ENCODE measurements at places on chromosomes 5 and 9.

- DNase-seq: no peak
Measured at GRCh38 chr5:17234374-17234773, 16.9 kb downstream of the BASP1 start.

- no peak for DNase-seq
Measured at GRCh38 chr9:86943201-86944113, 3.8 kb downstream of the GAS1 start.

DNA sequence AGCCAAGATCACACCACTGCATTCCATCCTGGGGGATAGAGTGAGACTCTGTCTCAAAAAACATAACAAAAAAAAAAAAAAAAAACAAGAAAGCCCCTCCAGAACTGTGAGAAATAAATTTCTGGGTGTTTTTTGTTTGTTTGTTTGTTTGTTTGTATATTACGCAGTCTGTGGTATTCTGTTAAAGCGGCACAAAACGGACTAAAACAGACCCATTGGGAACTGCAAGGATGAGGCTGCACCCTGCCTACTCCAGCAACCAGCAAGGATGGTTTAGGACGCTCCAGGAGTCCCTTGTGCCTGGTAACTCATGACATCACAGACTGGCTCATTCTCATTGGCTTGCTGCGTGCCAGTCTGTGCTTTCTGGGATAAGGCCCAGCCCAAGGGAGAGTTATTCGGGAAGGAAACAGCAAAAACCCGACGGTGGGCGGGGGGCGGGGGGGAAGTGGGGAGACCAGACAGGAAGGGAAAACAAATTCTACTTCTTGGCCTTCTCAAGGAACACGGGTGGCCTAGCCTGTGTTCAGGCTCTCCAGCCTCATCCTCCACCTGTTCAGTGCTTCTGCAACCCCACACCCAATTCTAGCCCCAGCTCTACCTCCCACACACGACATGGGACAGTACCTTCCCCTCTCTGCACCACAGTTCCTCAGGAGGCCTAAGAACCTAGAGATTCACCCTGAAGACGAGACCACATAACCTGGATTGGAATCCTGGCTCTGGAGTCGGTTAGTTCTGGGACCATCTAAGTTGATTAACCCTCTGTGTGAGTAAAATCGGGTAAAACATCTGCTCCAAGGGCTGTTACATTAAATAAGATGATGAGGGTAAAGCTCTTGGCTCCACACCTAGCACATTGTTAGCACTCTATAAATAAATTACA lies 2.8 kb downstream of the CD74 start:
- DNase-seq: peak; percentile 81

DNA sequence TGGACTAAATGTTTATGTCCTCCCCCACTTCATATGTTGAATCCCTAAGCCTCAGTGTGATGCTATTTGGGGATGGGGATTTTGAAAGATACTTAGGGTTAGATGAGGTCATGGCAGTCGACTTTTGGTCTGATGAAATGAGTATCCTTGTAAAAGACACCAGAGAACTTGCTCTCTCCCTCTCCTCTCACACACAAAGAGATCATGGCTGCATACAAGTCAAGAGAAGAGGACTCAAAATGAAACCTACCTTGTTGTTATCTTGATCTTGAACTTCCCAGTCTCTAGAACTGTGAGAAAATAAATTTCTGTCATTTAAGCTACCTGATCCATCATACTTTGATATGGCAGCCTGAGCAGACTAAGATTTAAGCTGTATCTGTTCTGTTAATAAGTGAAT lies 144.0 kb upstream of the HAPLN1 start:
- no peak for DNase-seq

DNA sequence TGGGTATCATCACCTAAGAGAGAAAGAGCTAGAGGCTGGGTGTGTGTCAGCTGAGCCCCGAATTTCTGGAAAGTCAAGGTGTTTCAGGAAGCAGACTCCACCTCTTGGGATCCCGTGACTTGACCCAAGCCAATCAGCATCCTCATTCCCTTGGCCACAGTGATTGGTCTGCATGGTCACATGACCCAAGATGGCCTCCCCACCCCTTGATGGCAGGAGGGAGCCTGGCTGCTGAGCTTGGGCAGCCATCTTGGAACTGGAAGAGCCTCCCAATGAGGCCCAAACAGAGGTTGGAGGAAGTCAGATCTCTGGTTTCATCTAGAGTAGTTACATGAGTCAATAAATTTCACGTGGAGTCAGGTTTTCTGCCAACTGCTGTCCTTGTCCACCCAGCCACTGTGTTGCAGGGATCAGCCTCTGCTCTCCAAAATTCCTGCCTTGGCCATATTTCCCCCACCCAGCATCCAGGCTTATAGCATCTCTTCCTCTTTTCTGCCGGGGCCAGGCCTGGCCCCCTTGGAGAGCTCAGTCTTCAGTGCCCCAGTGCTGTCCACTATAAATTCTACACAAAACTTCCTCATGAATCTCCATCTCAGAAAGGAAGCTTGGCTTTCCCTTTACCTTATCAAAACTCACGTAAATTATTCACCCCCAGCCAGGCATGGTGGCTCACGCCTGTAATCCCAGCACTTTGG lies 17.2 kb upstream of the SUSD3 start:
- no peak for DNase-seq

- peak; percentile 40 for DNase-seq
Measured at GRCh38 chr5:110105692-110106091, 416.0 kb downstream of the MAN2A1 start.

DNA sequence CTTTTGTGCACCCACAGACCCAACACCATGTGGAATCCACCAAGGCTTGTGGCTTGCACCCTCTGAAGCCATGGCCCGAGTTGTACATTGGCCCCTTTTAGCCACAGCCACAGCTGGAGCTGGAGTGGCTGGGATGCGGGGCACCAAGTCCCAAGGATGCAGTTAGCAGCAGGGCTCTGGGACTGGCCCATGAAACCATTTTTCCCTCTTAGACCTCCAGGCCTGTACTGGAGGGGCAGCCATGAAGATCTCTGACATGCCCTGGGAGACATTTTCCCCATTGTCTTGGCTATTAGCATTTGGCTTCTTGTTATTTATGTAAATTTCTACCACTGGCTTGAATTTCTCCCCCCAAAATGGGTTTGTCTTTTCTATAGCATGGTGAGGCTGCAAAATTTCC lies 51.8 kb downstream of the RASA1 start:
- DNase-seq: no peak

DNA sequence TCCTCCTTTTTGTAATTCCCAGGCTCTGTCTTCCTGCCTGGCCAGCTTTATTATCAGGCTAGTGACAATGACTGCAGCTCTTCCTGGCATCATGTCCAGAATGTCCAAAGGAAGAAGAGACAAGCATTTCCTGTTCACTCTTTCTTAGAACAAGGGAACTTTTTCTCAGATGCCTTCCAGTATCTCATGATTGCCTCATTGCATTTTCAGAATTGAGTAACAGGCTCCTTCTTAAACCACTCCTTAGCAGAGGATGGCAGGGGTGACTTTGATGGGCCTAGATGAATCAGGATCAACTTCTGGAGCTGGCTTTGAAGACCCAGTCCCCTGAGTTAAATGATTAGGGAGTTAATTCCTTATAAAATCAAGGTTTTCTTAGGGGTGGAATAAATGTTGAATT lies 92.9 kb upstream of the RASGRF2 start:
- DNase-seq: no peak

DNA sequence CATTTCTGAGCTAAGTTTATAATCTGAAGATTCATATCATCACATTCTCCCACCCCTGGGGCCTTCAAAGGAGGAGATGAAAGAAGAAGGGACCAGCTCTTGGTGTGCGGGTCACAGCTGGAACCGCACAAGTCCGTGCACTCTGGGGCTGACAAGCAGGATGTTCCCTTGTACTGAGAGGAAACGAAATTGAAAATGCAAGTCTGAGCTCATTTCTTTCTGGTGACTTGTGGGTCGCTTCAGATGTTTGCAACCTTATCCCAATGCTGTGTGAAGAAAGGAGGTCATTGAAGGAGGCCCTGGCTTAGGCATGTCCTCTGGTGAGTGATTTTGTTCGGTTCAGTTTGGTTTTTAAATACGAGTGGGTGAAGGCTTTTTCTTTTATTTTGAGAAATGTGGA lies 59.6 kb downstream of the C9orf152 start:
- no peak for DNase-seq

DNA sequence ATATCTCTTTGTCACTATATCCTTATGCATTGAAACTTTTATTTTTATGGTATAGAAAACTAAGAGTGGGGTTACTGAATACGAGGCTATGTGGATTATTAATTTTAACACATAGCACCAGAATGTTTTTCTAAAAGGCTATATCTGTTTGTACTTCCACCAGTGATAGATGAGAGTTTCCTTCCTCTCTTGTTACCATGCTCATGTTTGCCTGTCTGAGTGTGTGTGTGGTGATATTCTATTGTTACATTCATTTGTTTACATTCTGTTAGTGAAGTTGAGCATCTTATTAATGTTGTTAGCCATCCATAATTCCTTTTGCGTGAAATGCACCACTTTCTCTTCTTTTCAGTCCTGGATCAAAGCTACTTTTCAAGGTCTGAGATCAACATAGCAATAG lies 54.1 kb upstream of the ALDH1A1 start:
- no peak for DNase-seq

- DNase-seq: no peak
Measured at GRCh38 chr5:96742538-96742937, 65.2 kb downstream of the ERAP1 start.

- DNase-seq: no peak
Measured at GRCh38 chr5:136439367-136439766, 74.0 kb upstream of the TRPC7 start.

DNA sequence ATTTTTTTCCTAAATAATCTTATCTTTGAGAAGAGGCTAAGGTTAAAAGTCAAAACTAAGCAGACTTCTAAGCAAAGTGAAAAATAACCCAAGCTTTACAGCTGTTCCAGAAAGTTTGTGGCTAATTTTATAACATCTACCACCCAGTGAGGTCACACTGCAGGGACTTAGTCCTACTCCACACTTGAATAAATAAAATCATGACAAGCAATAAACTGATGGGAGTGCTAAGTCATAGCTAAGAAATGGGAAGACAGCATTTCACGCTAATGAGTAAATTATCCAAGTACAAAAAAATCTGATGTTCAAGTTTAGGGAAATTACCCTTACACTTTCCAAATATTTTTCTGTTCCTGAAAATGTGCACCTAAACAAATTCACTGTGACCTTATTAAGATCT lies 47.7 kb downstream of the ZNF608 start:
- no peak for DNase-seq

GRCh38 chr5:150535611-150536010 lies 27.7 kb downstream of the NDST1 start:
- no peak for DNase-seq

- peak; percentile 29 for DNase-seq
Measured at GRCh38 chr5:67561151-67561932, 364.7 kb upstream of the CD180 start.

DNA sequence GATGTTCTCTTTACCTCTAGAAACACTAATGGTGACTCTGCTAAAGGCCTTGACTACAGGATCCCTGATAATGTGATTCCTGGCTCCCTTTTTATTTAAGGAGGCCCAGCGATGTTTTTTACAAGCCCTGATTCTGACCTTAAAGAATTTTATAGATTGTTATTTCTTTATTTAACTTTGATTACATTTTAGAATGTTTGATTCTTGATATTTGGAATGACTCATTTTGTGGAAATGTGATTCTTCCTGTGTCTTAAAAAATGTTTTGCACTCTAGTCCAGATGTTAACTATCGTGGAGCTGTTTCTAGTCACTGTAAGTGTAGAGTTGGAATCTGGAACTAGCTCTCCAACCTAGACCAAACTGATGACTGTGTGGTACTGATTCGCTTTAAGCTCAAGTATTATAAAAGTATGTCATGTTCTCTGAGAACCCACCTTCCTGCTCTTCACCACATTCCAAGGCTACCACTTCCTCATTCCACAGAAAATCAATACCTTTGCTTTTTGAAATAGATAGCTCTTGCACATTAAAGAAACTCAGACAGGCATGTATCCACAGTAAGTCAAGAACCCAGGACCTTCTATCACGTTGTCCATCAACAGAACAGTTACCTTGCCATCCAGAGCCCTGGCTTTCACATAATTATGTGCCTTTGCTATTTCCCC lies 65.2 kb downstream of the JMY start:
- DNase-seq: peak; percentile 67

- no peak for DNase-seq
Measured at GRCh38 chr5:124704594-124705284, 41.7 kb downstream of the ZNF608 start.

DNA sequence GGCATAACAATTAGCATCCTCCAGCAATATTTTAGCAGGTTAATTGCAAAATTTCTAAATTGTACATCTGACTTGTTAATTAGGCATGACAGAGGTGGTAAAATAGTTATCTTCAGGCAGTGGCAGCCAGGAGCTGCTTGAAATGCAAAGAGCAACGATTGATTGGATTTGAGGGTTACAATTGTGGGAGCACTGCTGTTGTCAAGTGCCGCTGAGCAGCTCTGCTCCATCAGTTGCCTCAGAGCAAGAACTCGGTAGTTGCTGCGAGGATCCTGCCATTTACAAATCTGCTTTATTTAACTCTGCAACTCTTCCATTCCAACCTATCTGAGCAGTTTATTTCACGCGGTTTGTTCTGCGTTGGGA lies 12.6 kb downstream of the PBX3 start:
- DNase-seq: no peak

DNA sequence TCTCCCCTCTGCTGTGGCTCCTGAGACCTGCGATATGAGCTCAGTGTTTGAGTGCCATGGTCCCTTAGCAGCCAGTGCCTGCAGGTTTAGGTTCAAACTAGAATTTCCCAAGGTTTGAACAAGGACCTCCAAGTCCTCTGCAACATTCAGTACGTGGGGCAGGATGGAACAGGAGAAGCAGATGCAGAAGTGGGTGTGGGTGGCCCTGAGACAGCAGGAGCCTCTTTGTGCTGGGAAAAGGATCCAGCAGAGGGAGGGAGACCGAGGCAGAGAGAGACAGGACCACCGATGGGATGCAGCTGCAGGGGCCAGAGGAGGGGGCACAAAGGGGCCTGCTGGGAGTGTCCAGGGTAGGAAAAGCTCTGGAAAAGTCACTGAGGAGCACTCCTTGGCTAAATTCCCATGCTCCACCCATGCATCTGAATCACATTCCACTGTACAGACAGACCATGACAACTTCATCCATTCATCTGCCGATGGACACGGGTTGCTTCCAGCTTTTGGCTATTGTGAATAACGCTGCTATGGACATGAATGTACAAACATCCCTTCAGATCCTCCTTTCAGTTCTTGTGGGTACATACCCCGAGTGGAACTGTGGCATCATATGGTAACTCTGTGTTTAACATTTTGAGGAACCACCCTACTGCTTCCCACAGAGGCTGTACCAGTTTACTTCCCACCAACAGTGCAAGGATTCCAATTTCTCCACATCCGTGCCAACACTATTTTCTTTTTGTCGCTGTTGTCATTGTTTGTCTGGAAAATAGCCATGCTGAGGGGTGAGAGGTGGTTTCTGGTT lies 26.7 kb upstream of the SUSD3 start:
- DNase-seq: no peak

DNA sequence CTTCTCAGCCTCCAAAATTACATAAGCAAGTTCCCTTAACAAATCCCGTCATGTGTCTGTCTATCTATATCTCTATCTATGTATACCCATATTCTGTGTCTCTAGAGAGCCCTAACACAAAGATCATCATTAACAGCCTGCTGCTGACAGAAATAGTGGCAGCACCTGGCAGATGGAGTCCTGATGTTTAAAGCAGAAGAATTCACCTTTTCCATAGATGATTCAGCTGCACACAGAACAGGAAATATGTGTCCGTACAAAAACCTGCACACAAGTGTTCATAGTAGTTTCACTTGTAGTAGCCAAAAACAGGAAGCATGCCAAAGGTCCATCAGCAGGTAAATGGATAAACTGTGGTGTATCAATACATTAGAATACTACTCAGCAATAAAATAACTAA lies 45.0 kb upstream of the ACO1 start:
- no peak for DNase-seq

GRCh38 chr9:119078015-119078414 lies 291.2 kb downstream of the BRINP1 start:
- no peak for DNase-seq

GRCh38 chr5:155416765-155417164 lies 403.2 kb downstream of the KIF4B start:
- DNase-seq: no peak

Measured in fibroblast of upper back skin (primary cell).